ENCODE measurements at places on chromosomes 7 and 10.

- no peak for DNase-seq
Measured at GRCh38 chr10:69879634-69880257, 78.0 kb downstream of the COL13A1 start.

DNA sequence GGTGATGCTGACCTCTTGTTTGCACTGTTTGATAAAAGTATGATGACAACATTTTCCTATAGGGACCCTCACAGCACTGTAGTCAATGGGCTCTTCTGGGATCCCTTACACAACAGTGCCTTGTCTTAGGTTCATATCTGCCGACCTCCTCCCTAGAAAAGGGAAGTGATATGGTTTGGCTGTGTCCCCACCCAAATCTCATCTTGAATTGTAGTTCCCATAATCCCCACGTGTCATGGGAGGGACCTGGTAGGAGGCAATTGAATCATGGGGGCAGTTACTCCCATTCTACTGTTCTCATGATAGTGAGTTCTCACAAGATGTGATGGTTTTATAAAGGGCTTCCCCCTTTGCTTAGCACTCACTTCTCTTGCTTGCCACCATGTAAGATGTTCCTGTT, 23.1 kb downstream of the ZC3HAV1 start:
- no peak for DNase-seq

DNA sequence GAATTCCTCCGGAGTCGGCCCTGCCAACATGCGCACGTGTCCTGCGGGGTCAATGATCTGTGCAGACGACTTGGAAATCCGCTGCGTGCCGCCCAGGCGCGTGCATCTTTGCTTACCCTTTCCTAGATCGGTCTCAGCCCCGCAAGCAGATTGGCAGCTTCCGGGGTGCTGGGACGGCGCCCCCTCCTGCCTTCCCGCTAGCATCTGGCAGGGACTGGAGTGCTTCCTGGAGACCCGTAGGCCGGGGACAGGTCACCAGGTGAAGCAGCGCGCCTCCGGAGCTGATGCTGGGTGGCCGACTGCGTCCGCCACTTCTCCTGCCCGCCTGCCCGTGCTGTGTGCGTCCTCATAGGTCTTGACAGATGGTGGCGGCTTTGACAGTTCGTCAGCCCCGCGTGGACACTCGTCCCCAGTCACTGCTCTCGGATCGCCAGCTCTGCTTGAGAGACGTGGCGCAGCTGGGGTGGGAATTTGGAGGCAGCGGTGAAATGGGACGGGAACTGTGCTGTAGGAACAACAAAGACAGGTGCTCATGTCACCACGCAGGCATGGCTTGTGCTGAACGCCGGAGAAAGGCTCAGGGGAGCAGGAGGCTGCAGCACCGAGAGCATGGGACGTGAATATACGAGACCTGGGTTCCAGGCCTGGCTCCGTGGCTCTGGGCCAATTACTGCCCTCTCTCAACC, 21.9 kb upstream of the KCNK18 start:
- DNase-seq = no peak

- no peak for DNase-seq
Measured at GRCh38 chr10:29470843-29471543, 163.8 kb downstream of the SVIL start.

All from frontal cortex (tissue), 4 donors.